ENCODE measurements at places on chromosomes 6 and 20. TPM values are rescaled to one million over a fixed set of nuclear protein-coding genes. Genes with fewer than 3 reads are reported as not detected.

GRCh38 chr6:159438106-159438505 lies 254.9 kb downstream of the SOD2 start:
- DNase-seq, result no peak

DNA sequence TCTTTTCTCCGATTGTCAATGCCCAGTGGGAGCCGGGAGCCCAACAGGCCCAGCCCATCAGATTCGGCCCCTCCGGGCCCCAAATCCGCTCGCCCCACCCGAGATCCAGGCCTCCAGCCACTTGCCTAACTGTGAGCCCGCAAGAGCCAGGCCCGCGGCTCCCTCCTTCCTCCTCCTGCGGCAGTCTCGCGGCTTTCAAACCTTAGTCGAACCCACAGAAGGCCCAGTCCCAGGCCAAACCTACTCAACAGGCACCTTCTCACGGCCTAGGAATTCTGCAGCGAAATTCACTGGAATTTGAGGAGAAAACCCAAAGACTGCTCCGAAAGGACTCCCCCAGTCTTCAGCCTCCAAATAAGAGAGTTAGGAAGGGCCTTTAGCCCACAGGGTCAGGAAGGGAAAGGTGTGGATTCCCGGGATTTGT lies 2.8 kb upstream of the TFAP2A start:
- DNase-seq, result no peak

DNA sequence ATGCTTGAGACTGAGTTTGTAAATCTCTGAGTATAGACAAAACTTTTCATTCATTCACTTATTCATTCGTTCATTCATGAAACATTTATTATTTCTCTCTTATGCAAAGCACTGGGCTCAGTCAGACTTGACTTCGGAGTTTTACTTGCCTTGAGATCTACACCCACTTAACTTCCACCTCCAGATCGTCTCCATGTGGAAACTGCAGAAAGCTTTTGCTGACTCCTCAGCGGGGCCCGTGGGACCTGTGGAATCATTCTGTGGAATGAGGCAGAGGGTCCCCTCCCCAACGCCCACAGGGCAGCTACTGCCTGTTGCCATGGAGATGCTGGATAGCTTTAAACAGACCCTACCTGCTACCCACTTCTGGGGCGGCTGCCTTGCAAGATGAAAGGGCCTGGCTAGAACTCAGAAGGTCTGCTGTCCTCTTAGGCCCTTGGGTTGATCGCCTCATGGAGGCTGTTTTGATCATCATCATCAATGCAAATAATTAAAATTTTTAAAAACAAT lies 66.4 kb upstream of the KCNG1 start:
- no peak for DNase-seq

GRCh38 chr20:50014570-50015562 lies 32.1 kb downstream of the SNAI1 start:
- DNase-seq, result no peak

GRCh38 chr6:72551470-72551869 lies 70.4 kb upstream of the KCNQ5 start:
- DNase-seq, result no peak

The RIPOR3 gene
- 1.9 TPM for total RNA-seq

DNA sequence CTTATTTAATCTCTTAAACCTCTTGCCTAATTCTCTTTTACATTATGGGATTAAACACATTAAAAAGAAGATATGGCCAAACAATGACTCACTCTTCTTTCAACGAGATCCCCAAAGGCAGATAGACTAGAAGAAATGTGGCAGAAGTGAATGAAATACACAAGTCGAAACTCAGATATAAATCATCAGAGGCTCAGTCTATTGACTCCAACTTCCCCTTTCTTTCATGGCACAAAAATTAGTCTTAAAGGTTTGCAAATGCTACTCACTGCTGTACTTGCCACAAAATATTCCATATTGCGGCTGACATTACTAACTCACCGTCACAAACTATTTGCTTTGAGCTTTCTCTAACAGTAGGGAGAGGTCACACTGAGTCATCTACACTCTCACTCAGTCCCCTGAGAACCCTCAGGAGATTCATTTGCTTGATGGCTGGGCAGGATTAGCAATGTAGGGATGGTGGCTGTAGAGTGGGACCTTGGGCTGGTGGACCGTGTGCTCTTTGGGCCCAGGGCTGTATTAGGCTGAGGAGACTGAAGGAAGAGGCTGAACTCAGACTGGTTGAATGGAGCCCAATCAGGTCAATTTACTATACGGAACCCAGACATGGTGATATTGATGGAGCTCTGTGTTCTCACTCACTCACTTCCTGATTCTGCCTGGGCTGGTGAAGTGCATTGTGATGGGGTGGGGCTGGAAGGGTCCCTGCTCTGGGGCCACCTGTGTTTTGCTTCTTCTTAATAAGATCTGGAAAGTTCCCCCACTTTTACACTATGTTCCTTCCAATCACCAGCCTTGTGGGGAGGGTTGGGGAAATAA lies 42.8 kb upstream of the UBR2 start:
- DNase-seq, result no peak

- DNase-seq, result peak; percentile 91
Observed at GRCh38 chr20:10309326-10309725, 90.7 kb downstream of the SNAP25 start.

The MLN gene
- not detected for total RNA-seq

DNA sequence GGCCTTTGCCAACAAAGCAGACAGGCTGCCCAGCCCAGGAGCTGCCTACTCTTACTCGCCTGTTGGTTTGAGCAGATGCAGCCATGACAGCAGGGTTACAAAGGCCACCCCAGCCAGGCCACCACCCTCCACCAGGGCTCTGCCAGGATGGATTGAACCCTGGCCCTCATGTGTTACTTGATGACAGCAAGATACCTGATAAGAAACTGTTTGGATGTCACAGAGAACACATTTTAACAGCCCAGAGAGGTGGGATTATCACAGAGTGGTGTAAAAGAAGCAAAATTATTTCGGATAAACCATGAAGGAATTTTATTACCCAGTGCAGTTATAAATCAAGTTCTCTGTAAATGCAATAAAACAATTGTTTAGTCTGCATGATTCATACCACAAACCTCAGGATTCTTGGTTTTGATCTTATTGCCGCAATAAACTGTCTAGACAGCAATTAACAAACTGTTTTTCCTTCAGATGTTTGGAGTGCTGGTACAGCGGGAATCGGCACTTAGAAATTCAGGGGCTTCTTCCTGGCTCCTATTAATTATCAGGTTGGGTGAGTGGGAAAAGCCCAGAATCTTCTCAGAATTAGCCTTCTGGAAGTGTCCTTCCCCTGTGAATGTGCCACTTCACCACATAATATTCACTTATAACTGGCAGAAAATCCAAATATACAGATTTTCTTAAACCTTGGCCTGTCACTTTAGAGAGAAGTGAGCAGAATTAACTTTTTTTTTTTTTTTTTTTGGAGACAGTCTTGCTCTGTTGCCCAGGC lies 58.0 kb upstream of the SALL4 start:
- peak; percentile 56 for DNase-seq

DNA sequence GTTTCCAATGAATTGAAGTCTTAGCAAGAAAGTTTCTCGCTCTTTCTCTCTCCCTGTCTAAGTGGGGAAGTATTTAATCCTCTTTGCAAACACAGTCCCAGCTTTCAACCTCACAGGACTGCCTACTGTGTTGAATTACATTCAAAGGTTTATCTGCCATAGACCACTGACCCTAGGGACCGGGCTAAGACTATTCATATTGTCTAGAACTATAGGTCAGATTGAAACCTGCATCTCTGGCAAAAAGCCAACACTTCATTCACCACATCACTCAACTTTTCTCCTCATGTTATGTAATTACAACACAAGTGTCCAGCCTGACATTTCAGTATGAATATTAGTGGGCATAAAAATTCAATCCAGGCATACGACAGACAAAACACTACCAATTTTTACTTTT lies 314.7 kb upstream of the RSPO3 start:
- DNase-seq, result no peak

The VSX1 gene
- 0.24 TPM for total RNA-seq

GRCh38 chr20:24100370-24101011 lies 111.9 kb upstream of the GGTLC1 start:
- peak; percentile 45 for DNase-seq

- peak; percentile 77 for DNase-seq
Observed at GRCh38 chr6:156617376-156617775, 159.8 kb upstream of the ARID1B start.

- DNase-seq, result no peak
Observed at GRCh38 chr20:40942006-40942405, 86.6 kb upstream of the TOP1 start.

The GJA10 gene
- 1.7 TPM for total RNA-seq

- no peak for DNase-seq
Observed at GRCh38 chr6:135254471-135254870, 73.4 kb downstream of the MYB start.

GRCh38 chr6:149563203-149563927 lies 2.8 kb upstream of the GINM1 start:
- DNase-seq, result peak; percentile 45

The FAM209B gene
- total RNA-seq, result not detected

The STX11 gene
- total RNA-seq, result 17.8 TPM

DNA sequence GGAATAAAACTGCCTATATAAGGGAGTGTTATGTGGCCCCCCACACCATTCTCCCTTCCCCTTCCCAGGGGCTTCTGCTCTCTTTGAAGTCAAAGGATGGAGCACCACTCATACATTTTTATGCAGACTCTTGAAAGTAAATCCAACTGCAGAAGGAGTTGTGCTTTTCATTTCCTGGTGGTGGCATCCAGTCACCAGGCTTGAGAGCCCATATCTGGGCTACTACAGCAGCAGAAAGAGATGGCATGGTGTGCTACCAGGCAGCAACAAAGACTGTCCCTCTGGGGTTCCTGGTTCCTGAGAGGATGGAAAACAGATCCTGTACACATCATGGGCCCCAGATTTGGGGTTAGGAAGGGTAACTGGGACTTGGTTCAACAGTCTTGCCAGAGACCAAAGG lies 226.4 kb downstream of the CLIC5 start:
- no peak for DNase-seq

The OR2J3 gene
- 3.1 TPM for total RNA-seq

The SIRPD gene
- total RNA-seq, result 4.3 TPM

DNA sequence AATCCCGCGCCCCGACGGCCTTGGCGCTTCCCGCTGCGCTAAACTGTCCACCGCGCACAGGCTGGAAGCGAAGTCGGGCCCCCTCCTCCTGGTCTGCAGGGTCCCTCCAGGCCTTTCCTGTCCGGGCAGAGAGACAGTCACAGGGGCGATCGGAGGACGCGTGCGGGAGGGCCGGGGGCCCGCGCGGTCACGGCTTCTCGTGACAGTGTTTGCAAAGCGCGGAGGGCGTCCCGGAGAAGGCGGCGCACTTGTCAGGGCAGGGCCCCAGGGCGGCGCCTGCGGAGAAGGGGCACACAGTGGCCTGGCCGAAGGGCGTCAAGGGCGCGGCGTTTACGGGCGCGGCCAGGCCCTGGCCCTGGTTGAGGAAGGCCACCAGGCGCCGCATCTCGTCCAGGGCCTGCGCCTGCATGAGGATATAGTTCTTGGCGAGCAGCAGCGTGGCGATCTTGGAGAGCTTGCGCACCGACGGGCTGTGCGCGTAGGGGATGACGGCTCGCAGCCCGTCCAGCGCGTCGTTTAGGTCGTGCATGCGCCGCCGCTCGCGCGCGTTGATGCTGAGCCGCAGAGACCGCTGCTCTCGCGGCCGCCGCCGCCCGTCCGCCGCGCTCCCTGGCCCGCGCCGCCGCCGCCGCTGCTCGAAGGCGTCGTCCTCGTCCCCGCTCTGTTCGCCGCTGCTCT lies 763 bp downstream of the BHLHE23 start:
- DNase-seq, result no peak

GRCh38 chr6:160960839-160961238 lies 30.7 kb upstream of the MAP3K4 start:
- DNase-seq, result no peak

- DNase-seq, result no peak
Observed at GRCh38 chr20:18907353-18907752, 93.8 kb downstream of the SCP2D1 start.

DNA sequence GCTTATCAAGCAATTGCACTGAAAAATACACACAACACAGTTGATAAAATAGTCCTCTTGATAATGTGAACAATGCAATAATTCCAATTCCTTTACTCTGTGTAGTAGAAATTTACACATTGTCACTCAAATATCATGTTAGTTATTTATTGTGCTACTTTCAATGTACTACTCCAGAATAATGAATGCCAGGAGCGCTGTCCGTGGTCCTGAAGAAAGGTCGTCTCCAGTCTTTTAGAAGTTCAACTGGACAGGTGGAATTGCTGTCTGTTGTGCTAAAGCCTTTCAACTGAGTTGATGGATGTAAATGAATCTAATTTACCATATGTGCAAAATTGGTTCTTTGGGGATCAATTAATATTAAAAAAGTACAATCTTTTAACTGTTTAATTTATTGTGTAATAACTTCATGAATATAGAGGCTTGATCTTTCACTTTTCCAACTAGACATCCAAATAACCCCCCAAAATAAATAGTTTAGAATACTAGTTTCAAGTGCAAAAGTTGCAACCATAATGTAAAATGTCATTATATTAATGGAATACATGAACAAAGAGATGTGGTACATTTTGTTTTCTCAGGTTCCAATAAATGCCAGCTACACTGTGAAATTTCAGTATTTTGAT lies 3.2 kb downstream of the GRIK2 start:
- DNase-seq, result peak; percentile 81

GRCh38 chr6:23890543-23891227 lies 235.3 kb upstream of the NRSN1 start:
- no peak for DNase-seq

DNA sequence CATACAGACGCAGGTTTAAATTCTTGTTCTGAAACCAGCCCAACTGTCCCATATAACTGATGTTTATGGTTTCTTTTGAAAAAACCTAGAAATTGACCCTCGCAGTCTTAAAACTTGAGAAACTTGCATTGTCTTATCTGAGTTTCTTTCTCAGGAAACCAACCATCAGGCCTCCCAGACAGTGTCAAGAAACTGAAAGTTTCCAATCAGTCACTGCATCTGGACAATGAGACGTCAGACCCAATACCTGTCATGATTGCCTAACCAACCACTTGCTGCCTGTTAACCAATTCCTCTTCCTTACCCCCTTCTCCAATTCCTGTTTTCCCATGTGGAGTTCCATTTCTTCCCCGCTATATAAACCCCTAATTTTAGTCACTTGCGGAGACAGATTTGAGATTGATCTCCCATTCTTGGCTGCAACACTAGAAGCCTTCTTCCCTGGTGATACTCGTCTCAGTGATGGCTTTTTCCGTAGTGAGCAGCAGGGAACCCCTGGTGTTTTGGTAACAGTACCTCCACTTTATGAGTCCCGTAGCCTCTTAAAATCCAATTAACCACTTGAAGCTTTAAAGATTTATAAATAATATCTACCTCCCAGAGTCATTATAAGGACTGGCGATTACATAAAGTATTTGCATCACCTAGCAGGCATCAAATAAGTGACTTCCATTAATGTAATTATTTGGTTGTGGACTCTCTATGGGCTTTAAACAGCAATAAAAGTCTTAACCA lies 49.3 kb downstream of the GPR63 start:
- no peak for DNase-seq

Measured in umbilical cord (tissue), 2 donors.